ENCODE measurements at places on chromosomes 2 and 18. TPM values are rescaled to one million over a fixed set of nuclear protein-coding genes. Genes with fewer than 3 reads are reported as not detected.

DNA sequence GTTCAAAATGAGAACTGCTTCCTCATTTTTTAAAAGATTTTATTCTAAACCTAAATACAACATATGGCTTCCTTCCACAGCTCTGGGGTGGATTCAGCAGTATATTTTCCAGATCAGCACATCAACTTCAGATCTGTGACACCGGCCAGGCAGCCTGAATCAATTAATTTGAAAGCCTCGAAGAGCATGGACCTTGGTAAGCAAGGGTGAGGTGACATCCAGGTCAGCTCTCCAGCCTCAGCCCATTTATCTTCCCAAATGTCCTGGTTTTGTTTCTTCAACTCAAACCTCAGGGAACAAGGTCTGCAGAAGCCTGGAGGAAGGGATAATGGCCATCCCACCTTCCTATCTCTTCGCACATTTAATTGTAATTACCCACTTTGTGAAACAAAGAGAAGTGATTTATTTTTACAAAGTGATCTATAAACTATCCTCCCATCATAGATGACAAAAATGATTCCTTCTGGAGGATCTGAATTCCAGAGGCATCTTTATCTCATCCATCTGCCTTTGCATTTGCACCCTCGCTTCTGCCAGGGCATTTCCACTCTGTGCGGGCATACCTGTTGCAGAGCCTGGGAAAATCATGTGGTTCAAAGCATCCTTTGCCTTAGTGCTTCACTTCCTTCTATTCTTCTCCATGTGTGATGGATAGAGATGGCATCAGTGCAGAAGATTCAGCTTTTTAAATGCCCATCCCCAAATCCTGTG, 489.0 kb upstream of the NRP2 start:
- no peak for DNase-seq

DNA sequence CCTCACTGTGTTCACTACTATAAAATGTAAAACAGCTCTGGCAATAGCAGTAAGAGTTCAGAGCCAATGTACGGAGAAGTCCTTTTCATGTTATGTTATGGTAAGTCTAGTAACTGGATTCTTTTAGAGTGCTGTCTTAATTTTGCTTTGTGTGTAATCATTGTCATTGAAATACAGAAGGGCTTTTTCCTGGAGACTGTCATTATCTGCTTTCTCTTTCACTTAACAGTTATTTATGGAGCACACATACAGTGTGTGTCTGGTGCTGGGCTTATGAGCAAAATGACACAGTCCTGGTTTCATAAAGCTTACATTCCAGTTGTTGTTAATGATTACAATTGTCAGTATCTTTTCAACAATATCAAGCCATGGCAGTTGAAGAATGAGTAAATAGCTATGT, 95.5 kb downstream of the CCDC102B start:
- DNase-seq: no peak

DNA sequence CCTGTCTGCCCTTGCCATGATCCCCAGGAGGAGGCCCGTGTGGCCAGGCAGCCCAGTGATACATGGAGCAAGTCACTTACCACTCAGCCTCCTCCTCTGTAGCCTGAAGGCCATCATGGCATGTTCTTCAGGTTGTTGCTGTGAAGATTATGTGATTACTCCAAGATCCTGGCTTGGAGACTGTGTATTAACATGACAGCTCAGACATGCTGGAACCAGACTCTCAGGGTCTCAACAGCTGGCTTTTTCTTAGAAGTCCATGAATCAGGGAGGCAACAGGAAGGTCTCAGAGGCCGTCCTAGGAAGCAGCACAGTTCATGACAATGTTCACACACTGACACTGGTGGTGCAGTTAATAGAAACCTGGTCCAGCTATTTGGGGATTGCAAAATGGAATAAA, 158.6 kb upstream of the TWIST2 start:
- DNase-seq: no peak

- no peak for DNase-seq
Observed at GRCh38 chr18:9906481-9906880, 7.3 kb upstream of the VAPA start.

- DNase-seq: no peak
Observed at GRCh38 chr2:178909507-178909906, 102.3 kb upstream of the TTN start.

The GEN1 gene
- total RNA-seq: 8.3 TPM

- no peak for DNase-seq
Observed at GRCh38 chr18:47931718-47932103, 1.3 kb upstream of the SMAD2 start.

DNA sequence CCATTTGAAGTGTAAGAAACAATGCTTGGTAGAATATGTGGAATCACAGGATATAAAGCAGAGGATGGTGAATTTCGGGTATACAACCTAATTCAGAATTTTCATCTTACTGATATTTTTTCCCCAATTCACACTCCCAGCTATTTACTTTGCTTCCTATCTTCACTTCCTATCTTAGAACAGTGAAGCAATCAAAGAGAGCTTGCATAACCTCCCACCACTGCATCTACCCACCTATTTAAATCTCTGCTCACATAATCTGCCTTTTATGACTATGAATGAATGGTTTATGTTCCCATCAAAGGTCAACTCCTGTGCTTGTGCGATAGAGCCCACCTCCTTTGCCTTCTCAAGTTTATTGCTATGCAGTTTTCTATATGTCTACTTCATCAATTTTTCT, 3.3 kb downstream of the RMDN2 start:
- DNase-seq: no peak

- no peak for DNase-seq
Observed at GRCh38 chr2:236661061-236661761, 91.6 kb downstream of the ACKR3 start.

The FBXO11 gene
- 57.9 TPM for total RNA-seq

The CCDC74B gene
- total RNA-seq: 5.4 TPM

DNA sequence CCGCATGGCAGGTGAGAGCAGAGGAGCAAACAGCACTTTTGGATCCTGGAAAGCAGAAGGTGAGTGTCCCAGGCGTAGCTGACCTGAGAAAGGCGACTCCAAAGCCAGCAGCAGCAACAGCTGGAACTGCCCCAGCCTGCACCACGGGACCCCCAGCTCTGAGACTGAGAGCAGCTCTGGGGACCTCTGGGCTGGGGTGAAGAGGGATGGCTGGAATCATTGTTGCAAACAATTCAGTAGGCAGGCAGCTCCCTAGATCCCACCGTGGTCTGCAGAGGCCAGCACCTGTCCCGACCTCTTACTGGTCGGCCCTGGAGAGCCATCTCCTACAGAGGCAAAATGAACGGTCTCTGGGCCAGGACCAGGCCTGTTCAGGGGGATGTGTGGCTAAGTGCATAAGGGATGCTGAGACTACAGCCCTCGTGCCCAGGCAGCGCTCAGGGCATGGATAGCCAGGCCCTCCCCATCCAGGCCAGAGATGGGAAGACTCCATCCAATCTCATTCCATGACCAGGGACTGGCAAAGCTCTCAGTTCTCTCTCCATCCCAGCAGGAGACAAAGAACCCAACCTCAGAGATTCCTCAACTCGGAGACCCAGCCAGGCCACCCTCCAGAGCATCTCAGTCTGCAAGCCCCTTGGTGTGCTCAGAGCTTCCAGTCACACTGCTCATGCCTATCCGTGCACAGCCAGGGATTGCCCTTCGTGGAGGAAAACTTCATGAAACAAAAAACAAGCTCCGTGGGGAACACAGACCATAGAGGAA, 38.2 kb upstream of the ALPP start:
- peak; percentile 81 for DNase-seq

DNA sequence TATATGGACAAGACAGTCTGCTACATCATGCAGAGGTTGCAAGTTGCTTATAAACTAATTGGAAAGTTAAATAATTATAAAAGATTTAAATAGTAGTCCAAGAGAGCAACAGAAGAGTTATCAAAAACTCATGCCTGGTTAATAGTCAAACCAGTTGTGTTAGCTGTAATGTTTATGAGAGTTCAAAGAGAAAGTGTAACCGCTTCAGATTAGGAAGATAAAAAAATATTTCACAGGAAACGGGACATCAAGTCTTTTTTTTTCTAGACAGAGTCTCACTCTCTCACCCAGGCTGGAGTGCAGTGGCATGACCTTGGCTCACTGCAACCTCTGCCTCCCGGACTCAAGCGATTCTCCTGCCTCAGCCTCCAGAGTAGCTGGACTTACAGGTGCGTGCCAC, 34.6 kb upstream of the RNF125 start:
- DNase-seq: no peak

The CABYR gene
- total RNA-seq: 4.0 TPM

The TNFAIP6 gene
- 43.1 TPM for total RNA-seq

DNA sequence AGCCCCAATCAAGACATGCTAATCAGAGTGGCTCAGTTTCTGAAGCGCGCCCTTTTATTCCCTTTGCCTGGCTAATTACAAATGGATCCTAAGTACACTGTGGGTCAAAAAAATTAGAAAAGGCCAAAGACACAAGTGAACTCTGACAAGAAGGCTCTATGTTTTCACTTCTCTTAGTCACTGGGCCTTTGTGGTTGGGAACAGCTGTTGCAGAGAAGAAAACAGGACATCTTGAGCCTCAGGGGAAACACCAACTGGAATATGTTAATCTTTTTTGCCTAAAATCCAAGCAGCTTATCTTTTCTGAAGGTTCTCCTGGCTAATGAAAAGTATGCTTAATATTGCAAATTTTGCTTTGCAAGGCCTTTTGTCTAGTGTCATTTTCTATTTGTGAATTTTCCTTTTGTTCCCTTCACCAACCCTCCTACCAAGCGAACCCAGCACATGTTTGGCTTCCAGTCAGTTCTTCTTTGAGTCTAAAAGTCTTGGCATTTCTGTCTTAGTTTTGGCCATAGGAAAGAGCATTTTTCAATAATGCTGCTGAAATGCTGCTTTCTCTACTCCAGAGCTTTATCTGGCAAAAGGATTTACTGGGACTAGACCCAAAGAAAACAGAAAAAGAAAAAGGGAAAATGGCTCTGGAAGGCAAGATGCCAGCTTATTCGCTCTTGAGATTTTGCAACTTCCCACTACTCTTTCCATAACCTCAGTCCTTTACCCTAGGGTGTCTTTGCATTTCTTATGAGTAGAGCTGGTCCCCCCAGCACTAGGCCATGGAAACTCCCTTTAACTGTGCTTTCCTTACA, 440.2 kb upstream of the ST6GAL2 start:
- no peak for DNase-seq

The RIF1 gene
- total RNA-seq: 48.5 TPM

DNA sequence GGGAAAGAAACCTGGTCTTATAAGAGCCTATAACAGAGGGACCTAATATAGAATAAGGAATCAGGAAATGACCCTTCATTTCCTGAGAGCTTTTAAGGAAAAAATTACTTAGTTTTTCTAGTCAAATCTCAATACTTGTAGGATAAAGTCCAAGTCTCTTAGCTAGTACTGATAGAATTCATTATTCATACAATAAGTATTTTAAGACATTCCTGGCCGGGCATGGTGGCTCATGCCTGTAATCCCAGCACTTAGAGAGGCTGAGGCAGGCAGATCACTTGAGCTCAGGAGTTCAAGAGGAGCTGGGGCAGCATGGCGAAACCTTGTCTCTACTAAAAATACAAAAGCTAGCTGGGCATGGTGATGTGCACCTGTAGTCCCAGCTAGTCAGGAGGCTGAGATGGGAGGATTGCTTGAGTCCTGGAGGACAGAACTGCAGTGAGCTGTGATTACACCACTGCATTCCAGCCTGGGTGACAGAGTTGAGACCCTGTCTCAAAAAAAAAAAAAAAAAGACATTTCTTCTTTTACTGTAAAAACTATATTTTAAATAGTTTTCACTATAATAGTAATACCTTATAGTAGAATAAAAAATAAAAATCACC, 3.2 kb downstream of the RAB3GAP1 start:
- DNase-seq: peak; percentile 49

- DNase-seq: no peak
Observed at GRCh38 chr2:176132205-176133171, 3.0 kb downstream of the HOXD8 start.

GRCh38 chr2:175282886-175283285, 101.4 kb upstream of the ATP5MC3 start:
- no peak for DNase-seq

- DNase-seq: peak; percentile 98
Observed at GRCh38 chr2:149330127-149331022, at the start of gene LYPD6. TSS of gene LYPD6 (plus strand) at chr2:149330587. CDS start at chr2:149437709, 107,122 bp downstream.

DNA sequence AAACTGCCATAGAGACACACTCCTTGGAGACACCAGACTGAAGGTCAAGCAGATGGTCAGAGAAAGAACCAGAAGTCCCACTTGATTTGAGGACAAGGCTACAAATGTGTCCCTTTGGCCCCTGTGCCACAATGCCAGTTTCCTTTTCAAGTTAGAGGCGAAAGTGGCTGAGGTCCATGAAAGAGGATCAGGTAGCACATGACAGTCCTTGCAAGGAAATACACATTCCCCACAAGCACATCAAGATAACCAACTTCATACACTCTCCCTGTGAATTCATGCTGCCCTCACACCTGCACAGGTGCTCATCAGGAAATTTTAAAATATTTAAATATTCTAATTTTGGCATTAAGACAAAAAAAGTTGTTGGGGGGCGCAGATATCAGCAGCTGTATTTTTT, 218.6 kb downstream of the TCF4 start:
- no peak for DNase-seq

- DNase-seq: no peak
Observed at GRCh38 chr2:218644721-218645120, 14.7 kb downstream of the ZNF142 start.

The HOXD13 gene
- not detected for total RNA-seq

GRCh38 chr2:144514616-144515091, 5.3 kb downstream of the ZEB2 start:
- no peak for DNase-seq

DNA sequence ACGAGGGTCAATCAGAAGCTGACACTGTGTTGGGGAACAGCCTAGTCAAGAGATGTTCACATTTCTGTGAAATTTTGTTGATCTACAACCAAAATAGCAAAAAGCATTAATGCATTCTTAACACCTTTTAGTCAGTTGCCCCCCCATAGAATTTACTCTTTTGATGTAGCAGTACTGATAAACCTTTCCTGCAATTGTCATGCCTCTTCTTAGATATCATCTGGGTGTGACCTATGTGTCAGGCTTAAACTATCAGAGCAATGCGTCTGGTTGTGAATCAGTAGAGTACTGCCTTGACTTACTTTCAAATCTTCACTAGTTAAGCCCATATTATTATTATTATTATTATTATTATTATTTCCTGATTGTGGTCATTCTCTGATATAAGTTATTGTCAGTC, 61.9 kb downstream of the GREB1L start:
- no peak for DNase-seq

The WDR35 gene
- 18.1 TPM for total RNA-seq

The TUBB8B gene
- not detected for total RNA-seq

DNA sequence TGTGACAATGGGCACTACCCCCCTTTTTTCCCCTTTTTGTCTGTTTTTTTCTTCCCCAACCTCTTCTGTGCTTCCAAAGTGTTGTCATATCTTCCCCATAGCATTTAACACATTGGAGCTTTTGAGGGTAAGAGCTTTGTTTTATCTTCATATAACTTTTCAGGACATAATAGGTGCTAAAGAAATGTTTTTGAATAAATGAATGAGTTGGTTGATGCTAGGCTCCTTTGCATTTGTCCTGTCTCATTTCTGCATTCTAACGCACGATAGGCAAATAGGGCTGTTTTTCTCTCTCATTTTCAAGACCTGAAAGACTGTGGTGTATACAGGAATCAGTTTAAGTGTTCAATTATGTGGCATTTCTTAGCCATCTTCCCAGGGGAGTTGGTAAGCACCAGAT, 832 bp upstream of the COPS7B start:
- no peak for DNase-seq

GRCh38 chr2:109707281-109708147, 86.6 kb upstream of the RGPD5 start:
- DNase-seq: no peak

All from osteoblast (primary cell).